Activated CD8-positive, alpha-beta memory T cell treated with anti-CD3 and anti-CD28 coated beads for 4 hours (primary cell): ENCODE measurements at places on chromosomes 4 and X.

DNA sequence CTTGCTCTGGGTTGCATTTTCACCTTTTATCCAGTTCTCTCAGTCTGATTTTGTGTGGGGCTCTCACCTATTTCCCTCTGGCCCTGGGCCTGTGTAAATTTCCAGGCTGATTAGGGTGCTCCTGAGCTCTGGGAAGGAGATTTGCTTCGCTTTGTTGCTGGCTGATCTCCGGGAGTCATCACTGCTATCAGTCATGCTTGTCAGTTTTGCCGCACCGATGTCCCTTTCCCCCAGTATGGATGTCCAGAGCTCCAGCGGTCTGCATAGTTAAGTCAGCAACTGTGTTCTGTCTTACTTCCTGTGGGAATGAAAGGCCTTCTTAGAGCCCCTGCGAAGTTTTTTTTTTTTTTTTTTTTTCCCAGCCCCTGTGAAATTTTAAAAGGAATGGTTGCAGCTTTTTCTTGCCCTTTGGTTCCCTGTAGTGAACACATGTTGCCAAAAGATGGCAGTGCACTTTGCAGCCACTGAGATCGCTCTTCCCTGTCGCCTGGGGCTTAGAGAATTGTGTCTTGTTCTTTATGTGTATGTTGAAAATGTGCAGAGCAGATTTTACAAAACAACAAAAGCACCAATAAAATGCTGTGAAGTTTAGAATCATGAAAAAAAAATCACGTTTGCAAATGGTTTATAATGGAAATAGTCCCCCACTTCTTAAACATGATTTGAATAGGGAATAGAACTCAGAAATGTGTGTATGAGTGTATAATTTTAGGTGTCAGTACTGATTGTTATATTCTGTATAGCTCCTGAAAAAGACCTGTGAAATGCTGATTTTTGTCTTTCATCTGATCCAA is 109.1 kb upstream of the SLC4A4 start:
- no peak for DNase-seq

GRCh38 chr4:1243451-1244080 is 5.4 kb downstream of the CTBP1 start:
- no peak for DNase-seq

DNA sequence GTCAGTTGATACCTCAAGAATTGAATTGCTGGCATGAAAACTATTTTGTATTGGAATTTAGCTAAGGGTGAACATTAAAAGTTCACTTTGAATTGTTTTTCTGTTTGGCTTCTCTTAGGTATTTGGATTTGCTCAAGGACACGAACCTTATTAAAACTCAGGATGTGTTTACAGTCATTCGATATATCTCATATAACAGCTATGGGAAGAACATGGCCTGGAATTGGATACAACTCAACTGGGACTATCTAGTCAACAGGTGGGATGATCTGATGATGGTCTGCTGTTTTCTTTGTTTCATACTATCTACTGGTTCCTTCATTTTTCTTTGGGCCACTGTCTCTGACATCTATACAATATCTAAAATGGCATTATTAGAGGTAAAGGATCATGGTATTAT is 69.7 kb downstream of the PITX2 start:
- DNase-seq, result no peak

- no peak for DNase-seq
These were observed 7.6 kb downstream of the CITED1 start for GRCh38 chrX:72297953-72298730.

- no peak for DNase-seq
These were observed 216.8 kb downstream of the IL15 start for GRCh38 chr4:141853091-141853764.

DNA sequence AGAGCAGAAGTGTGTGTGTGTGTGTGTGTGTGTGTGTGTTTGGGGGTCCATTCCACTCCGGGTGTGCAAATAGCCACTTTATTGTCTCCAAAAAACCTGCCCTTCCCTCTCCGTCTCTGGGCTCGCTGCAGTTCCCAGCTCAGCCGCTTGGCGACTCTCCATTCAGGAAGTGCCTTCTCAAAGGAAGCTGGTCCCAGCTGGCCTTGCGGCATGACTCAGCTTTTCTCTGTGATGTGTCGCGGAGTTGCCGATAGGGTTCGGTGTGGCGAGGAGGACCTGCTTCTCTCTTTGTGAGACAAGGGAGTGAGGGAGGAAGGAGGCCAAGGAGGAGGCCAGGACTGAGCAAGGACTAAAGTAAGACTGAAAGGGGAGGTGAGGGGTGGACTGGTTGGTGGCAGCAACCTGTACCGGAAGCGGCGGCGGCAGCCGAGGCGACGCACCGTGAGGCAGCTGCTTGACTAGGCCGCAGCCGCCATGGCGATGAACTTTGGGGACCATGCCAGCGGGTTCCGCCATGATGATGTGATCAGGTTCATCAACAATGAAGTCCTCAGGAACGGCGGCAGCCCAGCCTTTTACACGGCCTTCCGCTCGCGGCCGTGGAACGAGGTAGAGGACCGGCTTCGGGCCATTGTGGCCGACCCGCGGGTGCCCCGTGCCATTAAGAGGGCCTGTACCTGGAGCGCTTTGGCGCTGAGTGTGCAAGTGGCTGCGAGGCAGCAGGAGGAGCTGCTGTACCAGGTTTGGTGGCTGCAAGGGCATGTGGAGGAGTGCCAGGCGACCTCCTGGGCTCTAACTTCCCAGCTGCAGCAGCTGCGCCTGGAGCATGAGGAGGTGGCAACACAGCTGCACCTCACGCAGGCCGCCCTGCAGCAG is at the start of gene TEX13C:
TSS of gene TEX13C (plus strand) at position 226 of the 876 bp plus-strand sequence. CDS start at position 475, 249 bp downstream.
- DNase-seq, result no peak

DNA sequence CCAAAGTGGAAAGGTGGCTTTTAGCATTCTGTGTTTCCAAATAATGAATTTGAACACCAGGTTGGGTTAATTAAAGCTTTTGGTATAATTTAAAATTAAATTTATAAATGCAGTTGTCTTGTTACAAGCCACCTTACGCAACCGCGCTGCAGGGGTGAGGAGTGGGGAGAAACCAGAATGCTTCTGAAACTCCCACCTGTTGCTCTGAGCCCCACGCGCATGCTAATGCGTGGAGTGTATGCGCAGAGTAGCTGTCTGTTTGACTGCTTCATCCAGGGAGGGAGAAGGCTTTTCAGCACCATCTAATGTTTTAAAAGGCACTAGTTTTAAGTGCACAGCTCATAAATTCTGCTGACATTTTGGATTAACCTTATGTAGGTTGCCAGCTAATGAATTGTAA is 12.5 kb downstream of the OGT start:
- no peak for DNase-seq

DNA sequence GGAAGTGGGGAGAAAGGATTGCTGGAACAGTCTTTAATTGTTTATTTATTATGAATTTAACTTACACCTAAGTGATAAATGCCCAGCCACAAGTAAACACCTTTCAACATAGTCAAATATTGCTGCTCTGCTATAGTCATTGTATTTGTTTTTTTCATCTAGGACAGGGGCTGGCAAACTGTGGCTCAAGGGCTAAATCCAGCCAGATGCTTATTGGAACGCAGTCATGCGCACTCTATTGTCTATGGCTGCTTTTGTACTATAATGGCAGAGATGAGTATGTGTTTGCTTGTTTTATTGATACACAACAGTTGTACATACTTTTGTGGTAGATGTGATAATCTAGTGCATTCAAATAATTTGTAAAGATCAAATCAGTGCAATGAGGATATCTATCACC is 95.3 kb downstream of the ZAR1 start:
- DNase-seq, result no peak

GRCh38 chr4:42871671-42872290 is 20.7 kb upstream of the GRXCR1 start:
- no peak for DNase-seq

DNA sequence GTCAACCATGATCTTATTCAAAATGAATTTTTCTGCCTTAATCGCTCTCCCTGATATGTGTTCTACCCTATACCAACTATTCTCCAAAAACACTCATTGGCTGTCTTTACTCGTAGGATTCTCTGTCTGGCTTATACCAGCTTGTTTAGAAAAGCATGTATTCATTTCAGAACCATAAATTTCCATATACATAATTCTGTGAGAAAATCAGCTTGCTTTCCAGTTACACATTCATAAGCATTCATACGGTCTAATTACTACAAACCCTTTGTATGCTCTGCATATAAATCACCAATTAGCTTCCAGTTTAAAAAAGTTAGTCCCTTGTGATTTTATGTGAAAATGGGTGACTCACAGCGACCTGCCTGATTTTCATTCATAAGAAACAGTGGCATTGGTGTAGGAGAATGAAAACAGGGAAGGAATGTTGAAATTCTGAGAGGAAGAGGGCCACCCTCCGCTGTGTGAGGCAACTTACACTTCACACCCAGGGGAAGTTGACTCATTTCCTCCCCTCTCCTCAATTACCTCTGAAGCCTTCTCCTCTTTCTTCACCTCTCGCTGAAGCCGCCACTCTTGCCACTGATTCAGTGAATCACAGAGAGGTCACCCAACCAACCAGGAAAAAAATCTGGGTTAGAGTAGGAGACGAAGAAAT is 63.3 kb downstream of the MEPE start:
- no peak for DNase-seq

DNA sequence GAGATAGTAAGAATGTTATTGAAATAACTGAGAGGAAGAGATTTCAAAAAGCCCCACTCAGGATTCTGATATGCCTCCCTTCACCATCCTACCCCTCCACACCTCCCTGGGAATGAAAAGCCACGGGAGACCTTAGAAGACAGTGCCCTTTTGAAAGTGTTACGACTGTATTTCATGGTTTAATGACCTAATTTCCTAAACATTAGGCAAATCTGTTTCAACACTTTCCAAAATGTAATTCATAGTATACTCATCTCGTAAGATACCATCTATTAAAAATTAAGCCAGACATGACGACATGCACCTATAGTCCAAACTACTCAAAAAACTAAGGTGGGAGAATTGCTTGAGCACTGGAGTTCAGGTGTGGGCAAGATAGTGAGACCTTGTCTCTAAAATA is 106.3 kb downstream of the HNRNPD start:
- no peak for DNase-seq

DNA sequence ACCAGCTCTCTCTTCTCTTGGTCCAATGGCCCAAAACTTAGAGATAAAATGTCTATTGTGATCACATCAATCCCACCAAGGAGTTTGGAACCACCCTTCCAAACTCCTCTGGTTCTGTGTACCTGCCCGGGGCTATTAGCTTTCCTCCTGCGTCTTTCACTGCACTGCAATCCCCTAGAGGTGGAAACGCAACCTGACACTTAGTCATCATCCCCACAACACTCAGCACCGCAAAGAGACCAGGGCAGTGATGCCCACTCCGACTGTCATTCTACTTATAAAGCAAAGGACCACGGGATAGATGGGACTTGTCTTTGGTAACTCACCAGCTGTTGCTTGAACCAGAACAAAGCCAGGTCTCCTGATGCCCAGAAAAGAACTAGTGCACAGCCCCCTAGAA is 22.0 kb downstream of the AFAP1 start:
- no peak for DNase-seq

- no peak for DNase-seq
These were observed 145.8 kb upstream of the HCCS start for GRCh38 chrX:10965174-10965798.

- DNase-seq, result no peak
These were observed 179.8 kb downstream of the SCFD2 start for GRCh38 chr4:53185869-53186585.

DNA sequence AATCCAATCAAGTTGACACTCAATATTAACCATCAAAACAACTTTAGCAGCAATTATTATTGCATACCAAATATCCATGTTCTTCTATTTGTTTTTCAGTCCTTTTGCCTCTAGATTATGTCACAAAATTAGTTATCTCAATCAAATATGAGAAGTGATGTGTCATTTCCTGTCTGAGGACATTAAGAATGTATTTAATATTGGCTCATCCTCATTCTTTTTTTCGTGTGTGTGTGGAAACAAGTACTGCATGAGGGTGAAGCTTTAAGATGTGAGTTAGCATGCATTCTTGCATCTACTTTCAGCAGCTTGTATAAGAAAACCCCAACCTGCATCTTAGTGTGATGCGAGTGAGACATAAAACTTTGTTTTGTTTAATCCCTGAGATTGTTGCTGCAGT is 301.4 kb downstream of the GRIA2 start:
- DNase-seq, result no peak

DNA sequence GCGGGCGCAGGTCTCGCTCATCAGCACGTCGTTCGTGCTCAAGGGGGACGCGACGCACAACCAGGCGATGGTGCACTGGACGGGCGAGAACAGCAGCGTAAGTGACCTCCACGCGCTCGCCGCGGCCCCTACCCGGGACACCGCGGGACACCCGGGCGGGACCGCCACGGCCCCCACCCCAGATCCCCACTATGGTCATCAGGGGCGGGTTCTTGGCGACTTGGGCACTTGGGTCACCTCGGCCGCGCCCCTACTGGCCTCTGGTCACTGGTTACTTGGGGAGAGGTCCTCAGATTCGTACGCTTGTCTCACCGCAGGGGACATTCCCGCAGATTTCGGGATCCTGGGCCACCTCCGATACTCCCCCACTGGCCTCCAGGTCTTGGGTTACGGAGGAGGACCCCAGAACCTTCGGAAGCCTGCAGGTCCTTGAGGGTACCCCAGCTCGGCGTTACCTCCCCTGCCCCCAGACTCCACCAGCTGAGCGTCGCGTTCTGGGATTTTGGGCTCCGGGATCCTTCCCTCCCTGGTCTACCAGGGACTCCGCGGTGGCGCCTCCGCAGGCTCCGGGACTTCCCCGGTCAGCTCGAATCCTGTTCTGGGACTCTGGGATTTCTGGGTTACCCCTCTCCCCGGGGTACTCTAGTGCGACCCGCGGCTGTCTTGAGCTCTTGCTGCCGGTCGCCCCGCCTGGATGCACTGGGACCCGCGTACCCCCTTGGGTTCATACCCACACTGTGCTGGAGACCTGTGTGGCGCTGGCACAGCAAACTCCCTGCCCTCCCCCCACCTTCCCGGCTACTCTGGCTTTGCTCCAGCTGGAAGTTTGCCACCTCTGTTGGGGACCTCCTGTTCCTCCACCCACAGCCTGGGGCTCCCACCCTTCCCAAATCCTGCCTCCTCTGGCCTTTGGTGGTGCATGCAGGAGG is 956 bp downstream of the SORCS2 start:
- no peak for DNase-seq

DNA sequence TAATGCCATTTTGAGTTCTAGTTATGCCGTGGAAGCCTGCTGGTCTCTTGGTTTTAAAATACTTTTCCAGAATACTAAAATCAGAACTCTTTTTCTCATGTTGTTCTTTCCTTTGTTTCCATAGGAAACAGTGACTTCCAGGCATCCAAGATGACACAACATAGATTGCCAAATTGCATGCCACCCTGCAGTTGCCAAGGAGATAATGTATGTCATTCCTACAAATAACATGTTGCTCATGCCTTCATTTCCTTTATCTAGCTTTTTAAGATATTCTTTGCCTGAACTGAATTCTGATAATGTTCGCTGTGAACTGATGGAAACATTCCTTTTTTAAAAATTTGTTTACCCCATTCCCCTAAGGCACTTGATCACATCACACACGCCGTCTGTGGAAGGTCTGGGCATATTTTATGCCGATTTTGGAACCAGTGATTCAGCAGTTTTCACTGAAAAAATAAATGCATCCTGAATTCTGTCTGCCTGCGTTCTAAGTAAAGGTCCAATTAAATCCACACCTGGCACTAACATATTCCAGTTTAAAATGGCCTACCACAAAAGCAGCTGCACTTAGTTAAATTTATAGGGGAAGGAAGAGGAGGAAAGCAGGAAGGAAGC is 38.0 kb upstream of the COX7B2 start:
- DNase-seq, result no peak

GRCh38 chrX:17826609-17827496 is 34.2 kb downstream of the RAI2 start:
- no peak for DNase-seq

GRCh38 chr4:121709766-121710405 is 13.1 kb upstream of the ANXA5 start:
- DNase-seq, result no peak
